MV-4-11 (cell line): ENCODE measurements at places on chromosomes 11 and 22.

DNA sequence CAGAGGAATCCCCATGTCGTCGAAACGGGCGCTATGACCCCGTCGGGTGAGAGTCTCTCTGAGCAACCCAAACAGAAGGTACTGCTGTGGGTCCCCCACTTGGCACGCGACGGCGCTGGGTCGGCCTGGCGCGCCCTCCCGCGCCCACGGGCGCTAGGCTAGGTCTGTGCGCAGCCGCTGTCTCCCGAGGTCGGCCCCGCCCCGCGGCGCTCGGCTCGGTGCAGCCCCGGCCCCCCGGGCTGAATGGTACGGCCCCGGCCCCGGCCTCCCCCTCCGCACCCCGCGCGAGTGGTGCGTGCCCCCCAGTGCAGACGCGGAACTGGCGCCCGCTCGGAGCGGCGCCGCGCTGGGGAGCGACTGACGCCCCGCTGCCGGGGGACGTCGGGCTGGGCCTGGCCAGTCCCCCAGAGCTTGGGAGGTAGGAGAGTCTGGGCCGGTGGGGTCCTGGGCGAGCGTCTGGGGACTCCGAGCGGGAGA, at the start of gene MADD:
MADD (plus strand) TSS at position 305 of the 477 bp plus-strand sequence.
- DNase-seq: peak; percentile 83

- peak; percentile 16 for DNase-seq
Observed at GRCh38 chr11:75445315-75445953, 12.4 kb upstream of the KLHL35 start.

DNA sequence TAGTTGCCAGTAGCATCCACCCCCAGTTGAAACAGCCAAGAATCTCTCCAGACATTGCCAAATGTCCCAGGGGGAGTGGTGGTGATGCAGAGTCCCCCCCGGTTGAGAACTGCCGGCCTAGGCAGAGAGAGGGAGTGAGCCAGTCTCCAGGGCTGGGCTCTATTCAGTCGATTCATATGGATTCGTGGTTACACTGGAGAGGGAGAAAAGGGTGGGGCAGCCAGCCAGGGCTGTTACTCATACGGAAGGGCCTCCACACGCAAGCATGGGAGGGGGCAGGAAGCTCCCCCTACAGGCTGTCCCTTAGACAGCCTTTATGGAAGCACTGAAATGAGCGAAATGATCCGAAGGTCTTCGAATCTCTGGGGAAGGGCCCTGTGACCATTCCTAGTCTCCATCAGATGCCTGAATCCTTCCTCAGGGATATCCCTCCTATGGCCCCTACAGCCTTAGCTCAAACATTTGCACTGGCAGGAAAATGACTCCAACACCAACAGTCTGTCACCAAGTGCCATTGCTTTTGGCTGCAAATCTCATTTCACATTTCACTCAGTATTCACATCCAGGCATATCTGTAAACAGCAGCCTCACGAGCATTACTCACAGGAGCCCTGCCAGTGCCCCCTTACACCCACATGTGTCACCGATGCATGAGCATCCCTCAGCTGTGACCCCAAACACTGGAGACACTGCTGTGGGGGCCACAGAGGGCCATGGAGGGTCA, 18.4 kb upstream of the TLCD5 start:
- DNase-seq: peak; percentile 8

DNA sequence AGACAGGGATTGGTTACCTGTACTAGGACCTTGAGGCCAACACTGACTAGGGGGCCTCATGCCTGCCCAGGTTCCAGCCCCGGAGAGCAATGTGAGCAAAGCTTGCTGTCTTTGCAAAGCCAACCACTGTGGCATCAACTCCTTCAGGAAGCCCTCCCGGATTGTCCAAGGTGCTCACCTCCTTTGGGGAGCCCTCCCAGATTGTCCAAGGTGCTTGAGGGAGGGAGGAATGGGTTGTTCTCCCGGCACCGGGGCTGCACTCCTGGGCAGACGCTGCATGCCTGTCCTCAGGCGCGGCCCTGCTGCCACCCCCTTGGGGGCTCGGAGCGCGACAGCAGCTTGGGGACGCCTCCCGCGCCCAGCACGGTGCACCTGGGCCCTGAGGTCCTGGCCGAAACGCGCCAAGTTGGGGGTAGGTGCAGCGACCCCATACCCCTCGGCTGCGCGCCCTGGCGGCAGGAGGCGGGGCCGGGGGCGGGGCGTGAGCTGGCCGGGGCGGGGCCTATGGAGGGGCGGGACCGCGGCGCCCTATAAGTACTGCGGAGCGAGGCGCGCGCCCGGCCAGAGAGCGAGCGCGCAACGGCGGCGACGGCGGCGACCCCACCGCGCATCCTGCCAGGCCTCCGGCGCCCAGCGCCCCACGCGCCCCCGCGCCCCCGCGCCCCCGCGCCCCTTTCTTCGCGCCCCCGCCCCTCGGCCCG, at the start of gene CD81:
CD81 (plus strand) TSS at position 560 of the 701 bp plus-strand sequence. CDS start 240 bp downstream, outside the sequence.
- DNase-seq: no peak

GRCh38 chr22:40325315-40325714, 21.0 kb upstream of the ADSL start:
- DNase-seq: no peak

DNA sequence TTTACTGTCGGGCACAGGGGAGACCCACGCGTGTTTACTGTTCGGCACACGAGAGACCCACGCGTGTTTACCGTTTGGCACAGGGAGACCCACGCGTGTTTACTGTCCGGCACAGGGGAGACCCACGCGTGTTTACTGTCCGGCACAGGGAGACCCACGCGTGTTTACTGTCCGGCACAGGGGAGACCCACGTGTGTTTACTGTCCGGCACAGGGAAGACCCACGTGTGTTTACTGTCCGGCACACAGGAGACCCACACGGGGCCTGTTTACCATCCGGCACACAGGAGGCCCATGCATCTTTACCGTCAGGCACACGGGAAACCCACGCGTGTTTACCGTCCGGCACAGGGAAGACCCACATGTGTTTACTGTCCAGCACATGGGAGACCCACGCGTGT, 525.1 kb downstream of the BRD1 start:
- no peak for DNase-seq

DNA sequence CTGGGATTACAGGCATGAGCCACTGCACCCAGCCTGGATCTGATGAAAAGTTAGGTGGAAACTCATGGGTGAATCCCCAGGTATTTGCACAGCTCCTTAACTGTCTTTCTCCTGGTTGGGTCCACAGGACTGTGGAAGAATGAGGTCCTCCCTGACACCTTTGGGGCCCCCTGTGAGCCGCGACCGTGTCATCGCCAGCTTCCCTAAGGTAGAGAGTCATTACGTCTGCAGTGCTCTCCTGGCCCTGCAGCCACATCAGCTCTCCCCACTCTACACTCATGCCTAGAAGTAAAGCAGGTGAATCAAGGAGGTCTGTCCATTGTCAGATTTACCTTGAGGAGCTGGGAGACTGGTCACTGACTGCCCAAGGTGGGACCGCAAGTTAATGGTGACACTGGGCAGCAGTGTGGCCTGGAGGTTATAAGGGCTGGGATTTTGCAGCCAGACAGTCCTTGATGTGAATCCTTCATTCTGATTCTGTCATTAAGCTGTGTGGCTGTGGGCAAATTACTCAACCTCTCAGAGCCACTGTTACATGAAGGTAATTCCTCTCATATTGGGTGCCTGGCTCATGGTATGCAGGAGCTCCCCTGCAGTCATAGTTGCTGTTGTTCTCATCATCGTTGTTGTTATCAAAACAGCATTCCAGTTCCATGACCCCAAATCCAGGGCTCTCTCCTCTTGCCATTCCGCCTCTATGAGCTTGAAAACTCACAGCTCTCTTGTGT, 1.4 kb downstream of the RAB36 start:
- no peak for DNase-seq

DNA sequence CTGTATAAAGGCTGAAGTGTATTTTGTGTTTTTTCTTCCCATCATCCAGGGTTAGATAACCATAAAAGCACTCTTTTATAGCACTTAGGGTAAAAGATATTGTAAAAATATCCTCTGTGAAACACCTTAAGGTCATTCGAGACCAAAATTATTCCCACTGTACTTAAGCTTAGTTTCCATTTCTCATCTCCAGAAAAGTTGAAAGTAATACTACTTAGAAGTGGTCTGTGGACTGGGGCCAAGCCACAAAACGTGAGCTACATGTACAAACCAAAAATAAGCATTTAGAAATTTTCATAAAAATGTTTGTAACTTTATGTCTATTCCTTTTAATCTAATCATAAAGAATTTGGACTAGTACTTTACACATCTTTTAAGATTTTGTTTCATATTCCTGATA, 142.0 kb upstream of the NTM start:
- DNase-seq: no peak

- DNase-seq: peak; percentile 38
Observed at GRCh38 chr22:19970479-19971275, 29.1 kb upstream of the TXNRD2 start.

DNA sequence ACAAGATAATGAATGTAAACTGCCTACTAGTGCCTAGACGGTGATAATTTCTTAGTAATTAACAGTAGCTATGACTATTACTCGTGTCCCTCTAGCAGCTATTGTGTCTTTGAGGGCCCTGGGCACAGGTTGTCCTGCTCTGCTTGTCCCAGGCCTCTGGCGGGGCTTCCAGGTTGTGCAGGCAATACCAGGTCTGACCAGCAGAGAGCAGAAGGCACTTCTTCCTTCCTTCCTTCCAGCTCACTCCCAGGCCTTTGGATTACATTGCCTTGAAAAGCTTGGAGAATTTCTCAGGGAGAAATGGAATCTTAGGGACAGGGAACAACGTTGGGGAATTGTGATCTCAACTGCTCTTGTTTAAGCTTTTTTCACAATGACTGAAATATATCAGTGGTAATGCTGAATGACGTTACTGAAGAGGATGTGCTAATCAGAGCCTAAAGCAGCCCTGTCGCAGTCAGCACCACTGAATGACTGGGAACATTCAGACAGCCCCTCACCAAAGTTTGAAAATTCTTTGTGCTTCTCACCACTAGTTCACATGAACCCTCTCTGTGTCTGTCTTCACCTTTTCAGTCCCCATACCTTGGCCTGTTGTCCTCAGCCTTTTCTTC, 8.4 kb upstream of the CCKBR start:
- DNase-seq: no peak

- no peak for DNase-seq
Observed at GRCh38 chr22:47957649-47958048, 1195.2 kb downstream of the TBC1D22A start.

- no peak for DNase-seq
Observed at GRCh38 chr11:16013649-16014275, 342.6 kb downstream of the SOX6 start.

DNA sequence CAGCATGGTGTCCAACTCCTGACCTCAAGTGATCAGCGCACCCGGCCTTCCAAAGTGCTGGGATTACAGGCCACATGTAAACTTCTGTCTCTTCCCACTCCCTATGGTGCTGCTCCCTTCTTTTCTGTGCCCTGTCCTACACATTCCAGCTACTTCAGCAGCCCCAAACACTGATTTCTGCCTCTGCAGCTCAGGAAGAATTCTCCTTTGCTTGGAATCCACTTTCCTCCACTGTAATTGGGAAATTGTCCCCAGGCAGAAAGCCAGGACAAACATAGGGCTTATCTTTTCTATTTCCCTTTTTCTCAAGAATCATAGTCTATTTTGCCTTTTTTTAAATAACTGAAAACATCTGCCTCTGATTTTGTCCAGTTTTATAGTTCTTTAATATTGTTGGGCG, 21.3 kb upstream of the DRG1 start:
- no peak for DNase-seq

DNA sequence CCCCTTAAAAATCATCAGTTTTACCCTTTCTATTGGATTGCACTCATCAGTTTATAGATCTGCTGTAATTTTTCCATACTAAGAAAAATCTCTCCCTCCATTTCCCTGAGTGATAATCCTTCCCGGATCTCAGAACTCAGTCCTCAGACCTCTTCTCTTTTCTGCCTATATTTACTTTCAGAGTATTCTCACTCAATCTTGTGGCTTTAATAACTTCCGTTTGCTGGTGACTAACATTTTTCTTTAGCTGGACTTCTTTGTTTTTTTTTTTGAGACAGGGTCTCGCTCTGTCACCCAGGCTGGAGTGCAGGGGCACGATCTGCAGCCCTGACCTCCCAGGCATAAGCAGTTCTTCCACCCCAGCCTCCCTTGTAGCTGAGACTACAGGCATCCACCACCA, 10.4 kb downstream of the ATXN10 start:
- DNase-seq: peak; percentile 75

GRCh38 chr11:19953336-19953735, 206.9 kb downstream of the DBX1 start:
- no peak for DNase-seq

GRCh38 chr22:37675930-37676735, 697 bp downstream of the LGALS1 start:
- peak; percentile 27 for DNase-seq

GRCh38 chr11:102172127-102172848, 62.0 kb downstream of the YAP1 start:
- DNase-seq: no peak

- no peak for DNase-seq
Observed at GRCh38 chr11:45982656-45983470, 60.4 kb downstream of the LARGE2 start.

DNA sequence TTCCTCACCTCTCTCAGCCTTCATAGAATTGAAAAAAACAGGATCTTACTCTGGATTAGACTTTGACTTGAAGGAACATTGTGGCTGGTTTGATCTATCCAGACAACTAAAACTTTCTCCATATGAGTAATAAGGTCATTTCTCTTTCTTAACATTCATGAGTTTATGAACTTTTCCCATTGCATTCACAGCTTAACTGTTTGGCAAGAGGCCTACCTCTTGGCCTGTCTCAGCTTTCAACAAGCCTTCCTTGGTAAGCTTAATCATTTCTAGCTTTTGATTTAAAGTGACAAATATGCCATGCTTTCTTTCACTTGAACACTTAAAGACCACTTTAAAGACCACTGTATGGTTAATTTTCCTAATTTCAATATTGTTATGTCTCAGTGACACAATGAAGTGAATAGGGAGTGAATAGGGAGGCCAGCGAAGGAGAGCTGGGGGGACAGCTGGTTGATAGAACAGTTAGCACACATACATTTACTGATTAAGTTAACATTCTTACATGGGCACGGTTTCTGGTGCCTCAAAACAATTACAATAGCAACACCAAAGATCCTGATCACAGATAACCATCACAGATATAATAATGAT, 17.0 kb downstream of the IMMP1L start:
- DNase-seq: no peak

DNA sequence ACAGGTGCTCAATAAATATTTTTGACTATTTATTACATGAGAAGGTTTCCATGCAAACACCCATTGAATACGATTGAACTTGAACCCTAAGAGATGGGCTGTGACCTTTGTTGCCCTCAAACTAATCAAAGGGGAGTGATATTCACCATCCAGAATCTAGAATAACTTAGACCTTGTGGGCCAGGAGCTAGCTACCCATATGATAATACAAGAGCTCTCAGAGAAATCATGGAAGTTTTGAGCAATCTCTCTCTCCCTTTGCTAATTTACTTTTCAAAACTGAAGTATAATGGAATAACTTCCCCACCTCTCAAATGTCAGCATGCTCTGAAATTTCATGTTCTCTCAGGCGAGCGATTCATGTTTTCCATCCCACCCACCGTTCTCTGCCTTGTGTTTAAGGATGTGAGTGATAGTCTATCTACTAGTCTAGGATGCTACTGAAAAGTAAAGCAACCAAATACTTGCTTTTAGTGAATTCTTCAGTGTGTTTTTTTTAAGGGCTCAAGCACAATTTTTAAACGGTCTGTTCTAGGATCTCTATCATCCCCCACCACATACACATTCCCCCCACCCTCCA, 33.3 kb downstream of the BARX2 start:
- no peak for DNase-seq
